ENCODE measurements at places on chromosomes 5 and 9.
A peak's percentile ranks its signal among the peaks of the same experiment; 100 is the strongest.

- DNase-seq: peak; percentile 23
Measured at GRCh38 chr5:64977779-64978178, 209.0 kb downstream of the CWC27 start.

DNA sequence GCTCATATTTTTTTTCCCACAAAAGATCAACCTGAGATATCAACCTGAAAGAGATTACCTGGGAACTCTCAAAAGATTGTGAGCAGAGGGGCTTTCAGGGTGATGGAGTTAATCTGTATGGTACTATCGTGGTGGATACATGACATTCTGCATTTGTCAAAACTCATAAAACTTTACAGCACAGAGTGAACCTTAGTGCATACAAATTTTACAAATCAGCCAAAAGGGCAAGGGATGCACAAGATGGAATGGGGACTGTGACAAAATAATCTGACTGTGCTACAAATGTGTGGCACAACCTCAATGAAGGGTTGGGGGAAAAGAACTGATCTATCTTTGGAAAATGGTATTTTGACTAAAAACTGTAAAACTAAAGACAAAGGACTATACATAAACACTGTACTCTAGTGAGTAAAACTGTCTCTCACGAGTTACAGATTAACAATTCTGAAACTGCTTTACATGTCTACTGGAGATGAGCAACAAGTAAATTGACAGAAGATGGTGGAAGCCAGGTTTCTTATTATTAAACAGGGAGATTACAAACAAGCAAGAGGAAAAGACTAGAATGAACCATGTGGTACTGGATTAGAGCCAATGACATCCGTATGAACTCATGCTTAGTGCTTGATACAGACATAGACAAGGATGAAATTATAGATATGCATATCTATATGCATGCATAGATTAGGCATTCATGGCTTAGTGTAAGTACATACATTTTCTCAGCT is 24.8 kb upstream of the RLN1 start:
- no peak for DNase-seq

GRCh38 chr9:2745560-2746380 is 28.5 kb downstream of the KCNV2 start:
- DNase-seq: no peak

DNA sequence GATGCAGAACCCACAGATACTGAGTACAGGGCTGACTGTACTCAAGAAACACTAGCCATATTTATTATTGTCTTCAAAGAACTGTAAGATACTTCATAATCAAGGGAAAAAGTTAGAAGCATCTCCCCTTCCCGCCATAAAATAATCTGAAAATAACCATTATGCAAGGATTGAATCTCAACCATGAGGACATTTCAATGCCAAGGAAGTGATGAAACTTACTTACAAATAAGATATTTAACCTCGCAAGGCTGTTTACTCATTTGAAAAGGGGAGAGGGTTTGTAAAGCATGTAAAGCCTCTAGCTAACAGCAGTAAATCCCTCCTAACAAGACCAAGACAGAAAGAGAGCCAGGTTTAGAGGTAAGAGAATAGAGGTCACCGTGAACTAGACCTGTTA is 6.3 kb downstream of the MYO10 start:
- DNase-seq: no peak

DNA sequence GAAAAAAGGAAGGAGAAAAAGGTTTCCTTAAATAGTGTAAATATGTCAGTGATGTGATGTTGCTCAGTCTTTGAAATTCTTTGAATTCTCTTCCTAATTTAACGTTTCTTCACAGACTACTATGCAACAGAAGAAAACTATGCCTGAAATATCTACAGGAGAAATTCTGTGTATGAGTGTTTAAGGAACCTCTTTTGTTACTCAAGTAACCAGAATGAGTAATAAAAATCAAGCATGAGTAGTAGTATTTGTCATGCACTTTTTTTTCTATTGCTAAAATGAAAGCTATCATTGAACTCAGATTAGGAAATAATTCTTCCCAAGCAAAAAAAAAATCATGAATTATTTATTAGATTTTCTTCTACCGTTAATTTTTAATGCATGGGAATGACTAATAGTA is 20.3 kb upstream of the THG1L start:
- no peak for DNase-seq

- DNase-seq: no peak
Measured at GRCh38 chr9:108535526-108535925, 320.3 kb downstream of the ACTL7B start.

DNA sequence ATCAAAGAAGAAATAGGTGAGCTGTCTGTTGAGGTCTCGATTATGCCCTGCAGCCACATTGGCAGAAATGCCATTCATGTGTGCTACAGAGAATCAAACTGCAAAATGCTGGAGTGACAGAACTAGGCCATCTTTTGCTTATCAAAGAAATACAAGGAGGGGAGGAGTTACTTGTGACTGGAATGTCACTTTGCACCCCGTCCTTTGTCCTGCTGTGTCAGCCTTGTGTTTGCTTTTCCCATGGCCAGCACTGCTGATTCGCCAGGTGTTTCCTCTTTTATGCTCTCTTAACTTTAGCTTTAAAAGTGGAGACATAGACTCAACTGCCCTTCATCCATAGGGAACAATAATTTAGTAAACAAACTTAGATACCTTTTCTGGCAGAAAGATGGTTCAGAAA is 54.3 kb downstream of the SLC46A2 start:
- DNase-seq: no peak

- DNase-seq: no peak
Measured at GRCh38 chr5:62786099-62786498, 207.5 kb downstream of the LRRC70 start.

- DNase-seq: no peak
Measured at GRCh38 chr5:68239487-68239886, 23.9 kb downstream of the PIK3R1 start.

DNA sequence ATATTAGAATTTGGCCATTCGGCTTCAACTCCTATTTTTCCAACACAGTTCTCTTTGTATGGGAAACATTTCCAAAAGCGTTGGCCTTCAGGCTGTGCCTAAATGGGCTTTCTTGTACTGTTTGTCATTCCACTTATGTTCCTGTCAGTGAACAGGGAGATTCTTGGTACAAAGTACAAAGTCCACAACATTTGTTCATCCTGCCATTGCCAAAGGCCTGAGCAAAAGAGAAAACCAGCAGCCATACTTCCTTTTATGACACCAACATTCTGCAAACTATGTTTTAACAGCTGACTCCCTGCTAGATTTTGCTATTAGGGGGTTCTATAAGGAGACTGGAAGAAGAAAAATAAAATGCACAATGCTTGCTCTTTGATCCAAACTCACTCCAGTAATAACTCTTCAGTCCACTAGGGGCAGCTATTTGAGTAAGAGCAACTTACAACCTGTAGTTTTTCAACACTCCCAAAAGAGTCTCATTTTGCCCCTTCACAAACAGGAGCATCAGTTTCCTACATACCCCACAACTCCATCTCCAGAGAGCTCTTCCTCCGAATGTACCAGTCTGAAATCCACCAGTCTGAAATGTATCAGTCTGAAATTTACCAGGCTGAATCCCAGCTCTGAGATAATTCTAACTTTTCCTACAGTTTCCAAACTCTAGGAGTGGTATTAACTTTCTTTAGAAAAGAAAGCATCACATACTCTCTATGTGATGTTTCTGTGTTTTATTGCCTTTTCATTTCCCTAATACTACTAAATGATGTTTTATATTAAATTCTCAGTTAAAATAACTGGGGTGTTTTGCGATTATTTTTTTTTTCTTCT is 693.8 kb downstream of the DNAH5 start:
- DNase-seq: no peak

- DNase-seq: no peak
Measured at GRCh38 chr5:150163547-150164059, 3.0 kb upstream of the CDX1 start.

- DNase-seq: no peak
Measured at GRCh38 chr5:137401946-137402345, 97.2 kb downstream of the SPOCK1 start.

DNA sequence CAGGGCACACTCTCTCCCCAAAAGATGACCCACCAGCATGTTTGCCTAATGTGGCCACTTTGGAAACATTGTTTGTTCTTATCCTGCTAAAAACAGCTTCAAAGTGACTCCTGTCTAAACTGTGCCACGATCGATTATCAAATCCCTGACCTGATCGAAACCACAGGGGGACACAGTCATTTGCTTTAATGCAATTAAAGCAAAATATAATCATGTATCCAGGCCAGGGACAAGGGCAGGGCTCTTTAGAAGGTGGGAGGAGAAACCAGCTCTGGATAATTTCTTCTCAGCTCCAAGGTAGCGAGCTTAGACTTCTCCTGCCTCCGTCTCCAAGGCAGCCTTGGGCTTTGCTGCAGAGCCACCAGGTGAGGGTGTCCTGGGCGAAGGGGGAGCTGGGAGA is 95.0 kb upstream of the HAND1 start:
- DNase-seq: no peak

- DNase-seq: no peak
Measured at GRCh38 chr5:151095341-151096000, 14.6 kb upstream of the TNIP1 start.

- DNase-seq: no peak
Measured at GRCh38 chr9:81361296-81361695, 328.1 kb downstream of the TLE1 start.

- DNase-seq: no peak
Measured at GRCh38 chr5:36683821-36684434, 77.5 kb downstream of the SLC1A3 start.

- DNase-seq: no peak
Measured at GRCh38 chr9:13386316-13386715, 106.8 kb upstream of the MPDZ start.

DNA sequence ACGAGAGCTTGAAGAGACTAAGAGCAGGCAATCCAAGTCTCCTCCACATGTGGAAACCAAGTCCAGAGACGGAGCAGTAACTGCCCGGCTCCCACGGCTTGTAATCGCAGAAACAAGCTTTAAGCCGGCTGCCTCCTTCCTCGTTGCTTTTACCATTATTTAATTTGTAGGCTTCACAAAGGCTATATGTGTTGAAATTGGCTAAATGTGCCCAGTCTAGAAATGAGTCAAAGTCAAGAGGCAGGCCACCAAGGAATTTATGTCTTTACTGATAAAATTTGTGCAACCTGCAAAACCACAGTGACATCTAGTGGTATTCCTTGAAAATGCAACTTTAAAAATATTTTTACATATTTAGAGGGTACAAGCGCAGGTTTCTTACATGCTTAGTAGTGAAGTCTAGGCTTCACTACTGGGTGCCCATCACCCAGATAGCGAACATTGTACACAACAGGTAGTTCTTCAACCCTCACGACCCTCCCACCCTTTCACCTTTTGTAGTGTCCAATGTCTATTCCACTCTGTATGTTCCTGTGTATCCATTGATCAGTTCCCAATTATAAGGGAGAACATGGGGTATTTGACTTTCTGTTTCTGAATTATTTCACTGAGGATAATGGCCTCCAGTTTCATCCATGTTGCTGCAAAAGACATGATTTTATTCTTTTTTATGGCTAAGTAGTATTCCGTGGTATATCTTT is 33.5 kb upstream of the EBF1 start:
- DNase-seq: peak; percentile 65
